ENCODE measurements at places on chromosomes 7 and 10.

DNA sequence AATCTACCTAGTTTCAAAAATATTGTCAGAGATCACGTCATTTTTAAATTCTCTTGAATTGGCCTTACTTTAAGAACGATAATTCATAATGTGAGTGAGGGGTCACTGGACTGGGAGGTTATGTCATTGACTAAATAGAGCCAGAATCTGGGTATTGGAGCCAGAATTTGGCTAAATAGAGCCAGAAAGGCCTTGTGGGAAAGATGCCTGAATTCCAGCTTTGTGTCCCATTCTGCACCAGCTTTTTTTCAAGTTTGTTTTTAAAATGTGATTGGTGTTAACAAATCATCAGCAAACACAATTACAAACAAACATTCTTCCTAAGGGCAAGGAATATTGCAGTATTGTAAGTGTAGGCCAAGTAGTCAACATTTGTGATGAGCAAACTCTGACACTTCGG lies 233.2 kb upstream of the PRKCQ start:
- no peak for DNase-seq

- no peak for DNase-seq
Observed at GRCh38 chr10:59354434-59354833, 7.9 kb downstream of the FAM13C start.

DNA sequence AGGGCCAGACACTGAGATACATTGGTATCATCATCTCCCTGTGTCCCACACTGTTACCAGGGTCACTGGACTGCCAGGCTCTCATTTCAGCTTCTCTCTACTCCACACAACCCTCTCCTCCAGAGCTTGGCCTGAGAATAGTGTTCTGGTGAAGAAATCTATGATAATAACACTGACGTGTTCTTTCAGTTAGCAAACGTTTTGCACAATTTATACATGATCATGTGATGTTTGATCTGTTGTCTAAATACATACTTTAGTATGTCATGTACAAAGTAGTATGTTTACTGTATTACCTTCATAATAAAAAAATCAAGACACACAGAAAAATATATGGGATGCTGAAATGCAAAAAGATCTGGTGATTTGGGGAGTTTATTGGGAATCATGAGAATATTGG lies 5.0 kb downstream of the SLC16A9 start:
- no peak for DNase-seq

- peak; percentile 97 for DNase-seq
Observed at GRCh38 chr10:70146489-70147258, at the start of gene TYSND1. TSS of gene TYSND1 (minus strand) at chr10:70146700. CDS start at chr10:70146586, 114 bp downstream.

DNA sequence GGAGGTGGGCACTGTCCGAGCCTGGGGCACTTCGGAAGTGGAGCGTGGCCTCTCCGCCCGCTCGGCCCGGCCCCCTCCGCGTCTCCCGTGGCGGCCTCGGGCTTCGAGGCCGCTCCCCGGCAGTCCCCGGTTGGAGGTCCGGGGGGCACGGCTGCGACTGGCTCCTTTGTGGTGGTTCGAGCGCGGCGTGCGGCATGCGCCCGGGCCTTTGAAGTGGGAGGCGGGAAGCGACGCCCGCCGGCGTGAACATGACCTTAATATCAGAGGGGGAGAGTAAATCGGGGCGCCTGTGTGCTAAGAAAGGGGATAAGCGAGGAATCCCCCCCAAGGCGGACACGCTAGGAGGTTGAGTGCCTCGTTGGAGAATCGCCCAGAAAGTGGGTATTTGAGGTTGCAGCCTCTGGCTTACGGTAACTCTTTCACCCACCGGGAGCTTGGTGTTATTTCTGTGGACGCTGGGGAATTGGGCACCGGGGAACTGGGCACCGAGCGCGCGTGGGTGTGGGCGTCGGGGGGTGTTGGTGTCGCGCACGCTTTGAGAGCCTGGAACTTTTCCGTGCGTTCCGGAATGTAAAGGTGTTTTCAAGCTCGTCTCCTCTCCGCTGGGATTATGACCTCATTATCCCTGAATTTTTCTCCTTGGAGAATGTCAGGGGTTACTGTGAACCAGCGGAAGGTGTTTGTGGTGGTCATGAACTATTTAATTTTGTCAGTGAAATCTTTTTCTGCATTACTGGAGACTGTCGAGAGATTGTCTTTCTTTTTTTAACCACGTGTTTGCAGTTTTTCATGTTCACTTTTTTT lies 660 bp downstream of the SUV39H2 start:
- no peak for DNase-seq

DNA sequence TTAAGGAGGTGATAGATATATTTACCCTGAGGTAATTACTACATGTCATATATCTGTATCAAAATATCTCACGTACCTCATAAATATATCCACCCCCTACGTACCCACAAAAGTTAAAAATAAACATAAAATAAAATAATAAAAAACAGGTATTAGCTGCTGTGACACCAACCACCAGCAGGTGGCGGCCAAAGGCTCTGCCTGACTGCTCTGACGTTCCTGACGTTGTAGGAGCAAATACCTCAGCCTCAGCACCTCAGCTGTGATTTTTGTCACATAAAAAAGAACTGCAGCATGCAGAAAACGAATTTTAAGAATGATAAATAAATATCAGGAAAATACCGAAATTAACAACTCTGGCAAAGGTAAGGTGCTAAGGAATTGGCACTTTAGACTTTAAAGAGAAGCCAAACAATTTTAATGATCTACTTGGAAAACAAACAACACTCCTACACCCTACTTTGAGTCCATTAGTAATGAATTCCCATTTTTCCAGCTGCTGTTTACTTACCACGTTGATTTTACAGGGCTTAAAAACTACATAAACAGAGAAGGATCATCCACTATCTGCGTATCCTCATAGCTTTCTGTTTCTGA lies 125.4 kb upstream of the TARP start:
- no peak for DNase-seq

DNA sequence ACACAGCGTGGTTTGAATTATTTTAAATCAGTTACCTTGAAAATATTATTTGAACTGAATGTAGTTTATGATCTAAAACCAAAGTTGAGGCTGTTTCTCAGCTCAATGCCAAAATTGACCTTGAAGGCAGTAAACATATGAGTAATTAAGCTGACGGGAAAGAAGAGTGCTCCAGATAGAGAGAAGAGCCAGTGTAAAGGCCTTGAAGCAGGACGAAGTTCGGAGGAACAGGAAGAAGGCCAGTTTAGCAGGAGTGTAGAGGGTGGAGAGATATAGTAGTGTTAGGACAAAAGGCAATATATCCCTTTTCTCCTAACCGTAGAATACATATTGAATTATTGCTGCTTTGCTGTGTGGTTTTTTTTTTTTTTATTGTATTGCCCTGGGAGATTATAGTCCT lies 63.2 kb downstream of the CYP51A1 start:
- DNase-seq = no peak

- DNase-seq = no peak
Observed at GRCh38 chr7:70952311-70952710, 179.6 kb upstream of the GALNT17 start.

Data from RWPE2 (cell line).